Epithelial cell of esophagus (primary cell): ENCODE measurements at places on chromosomes 16 and 17.

DNA sequence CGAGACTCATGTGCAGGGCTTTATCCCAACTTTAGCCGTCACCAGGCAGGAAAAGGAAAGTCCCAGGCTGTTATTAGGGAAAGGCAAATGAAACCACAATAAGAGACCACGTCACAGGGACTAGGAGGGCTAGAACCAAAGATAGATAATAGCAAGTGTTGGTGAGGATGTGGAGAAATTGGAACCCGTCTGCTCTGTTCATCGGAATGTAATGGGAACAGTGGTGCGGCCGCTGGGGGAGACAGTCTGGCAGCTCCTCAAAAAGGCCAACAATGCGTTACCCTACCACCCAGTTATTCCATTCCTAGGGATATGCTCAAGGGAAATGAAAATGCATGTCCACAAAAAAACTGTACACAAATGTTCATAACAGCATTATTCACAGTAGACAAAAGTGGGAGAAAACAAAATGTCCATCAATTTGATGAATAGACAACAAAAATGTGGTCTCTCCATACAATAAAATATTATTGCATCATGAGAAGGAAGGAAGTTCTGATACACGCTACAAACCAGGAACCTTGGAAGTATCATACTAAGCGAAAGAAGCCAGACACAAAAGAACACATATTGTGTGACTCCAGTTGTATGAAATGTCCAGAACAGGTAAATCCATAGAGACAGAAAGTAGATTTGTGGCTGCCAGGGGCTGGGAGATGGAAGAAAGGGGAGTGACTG lies 19.5 kb upstream of the USP10 start:
- DNase-seq, result no peak

- DNase-seq, result no peak
Observed at GRCh38 chr16:31199430-31200041, 3.0 kb downstream of the PYCARD start.

- DNase-seq, result no peak
Observed at GRCh38 chr17:43645450-43645764, 16.3 kb downstream of the MEOX1 start.

DNA sequence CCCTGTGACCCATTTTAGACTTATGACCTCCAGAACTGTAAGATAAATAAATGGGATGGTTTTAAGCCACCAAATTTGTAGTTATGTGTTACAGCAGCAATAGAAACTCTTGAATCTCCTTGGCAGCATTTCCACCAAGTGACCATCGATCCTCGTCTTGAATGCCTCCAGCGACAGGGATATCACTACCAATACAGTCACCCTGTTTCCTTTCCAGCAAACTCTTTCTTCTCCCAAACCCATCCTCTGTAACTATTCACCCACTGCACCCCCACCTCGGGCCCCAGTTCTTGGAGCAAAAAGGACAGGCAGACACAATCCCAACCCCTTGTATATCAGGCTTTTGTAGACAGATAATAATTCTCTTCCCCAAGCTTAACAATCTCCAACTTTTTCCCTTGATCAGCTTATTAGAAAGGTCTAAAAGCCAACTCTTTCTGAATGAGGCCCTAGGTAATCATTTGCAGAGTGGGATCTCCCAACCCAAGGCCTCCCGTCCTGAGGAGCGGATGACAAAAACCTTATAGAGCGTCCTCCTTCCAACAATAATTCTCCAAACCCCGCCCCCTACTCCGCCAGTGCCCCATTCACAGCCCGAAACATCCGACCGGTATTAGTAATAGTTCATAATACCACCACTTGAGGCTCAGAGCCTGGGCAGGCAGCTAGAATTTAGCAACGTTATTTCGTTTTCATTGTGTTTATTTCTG lies 14.7 kb upstream of the PLLP start:
- DNase-seq, result peak; percentile 75

- DNase-seq, result no peak
Observed at GRCh38 chr16:3063625-3064386, 1.6 kb upstream of the IL32 start.
